ENCODE measurements at places on chromosomes 3 and 15.

GRCh38 chr3:56916716-56917360 is 115.1 kb upstream of the ARHGEF3 start:
- DNase-seq = peak; percentile 20

GRCh38 chr3:98778852-98779413 is 15.8 kb downstream of the ST3GAL6 start:
- DNase-seq = no peak

- no peak for DNase-seq
These were observed 3.6 kb downstream of the HEMK1 start for GRCh38 chr3:50572801-50573371.

DNA sequence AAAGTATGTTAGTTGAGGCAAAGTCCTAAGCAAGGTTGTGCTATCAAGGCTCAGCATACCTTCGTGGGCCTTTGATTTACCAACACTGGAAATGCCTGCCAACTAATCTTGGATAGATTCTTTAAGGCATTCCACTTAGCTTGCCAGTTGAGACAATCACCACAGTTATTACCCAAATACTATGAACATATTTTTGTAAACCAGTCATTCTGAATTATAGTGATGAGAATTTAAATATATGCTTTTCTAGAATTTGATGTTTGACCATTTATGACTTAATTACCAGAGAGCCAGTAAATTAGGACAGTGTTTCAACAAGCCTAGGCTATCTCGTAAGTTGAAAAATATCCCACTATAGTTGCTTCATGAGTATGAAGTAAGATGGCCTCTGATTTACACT is 15.5 kb downstream of the TRIM59 start:
- DNase-seq = no peak

DNA sequence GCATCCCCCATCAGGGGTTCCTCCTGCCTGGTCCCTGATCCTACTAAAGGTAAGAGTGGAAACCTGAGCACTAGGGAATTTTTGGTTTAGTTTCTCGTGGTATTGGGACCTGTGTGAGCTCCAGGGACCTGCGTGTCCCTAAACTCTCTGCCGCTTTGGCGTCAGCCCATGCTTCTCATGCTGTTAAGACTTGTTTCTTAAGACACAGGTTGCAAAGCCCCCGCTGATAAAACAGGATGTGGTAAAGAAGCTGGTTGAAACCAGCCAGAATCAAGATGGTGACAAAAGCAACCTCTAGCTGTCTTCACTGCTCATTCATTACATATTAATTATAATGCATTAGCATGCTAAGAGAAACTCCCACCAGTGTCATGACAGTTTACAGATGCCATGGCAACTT is 64.6 kb downstream of the LYZL4 start:
- DNase-seq = no peak

DNA sequence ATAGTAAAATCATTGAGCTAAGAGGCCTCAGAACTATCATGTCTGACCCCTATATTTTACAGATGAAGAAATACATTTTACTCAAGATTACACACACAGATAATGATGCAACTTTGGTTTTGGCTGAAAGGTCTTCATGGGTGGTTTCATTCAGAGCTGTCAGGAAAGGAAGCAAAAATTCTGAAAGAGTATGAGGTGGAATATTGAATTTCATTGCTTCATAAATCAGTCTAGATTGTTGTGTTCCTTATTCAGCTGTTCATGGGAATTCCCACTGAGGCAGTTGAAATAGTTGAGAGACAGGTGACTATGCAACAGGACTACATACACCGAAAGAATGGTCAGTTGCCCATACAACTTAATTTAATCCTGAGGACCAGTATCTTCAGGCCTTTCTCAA is 39.4 kb downstream of the CD200 start:
- DNase-seq = no peak

- DNase-seq = no peak
These were observed 42.7 kb upstream of the TOP2B start for GRCh38 chr3:25707268-25707926.

DNA sequence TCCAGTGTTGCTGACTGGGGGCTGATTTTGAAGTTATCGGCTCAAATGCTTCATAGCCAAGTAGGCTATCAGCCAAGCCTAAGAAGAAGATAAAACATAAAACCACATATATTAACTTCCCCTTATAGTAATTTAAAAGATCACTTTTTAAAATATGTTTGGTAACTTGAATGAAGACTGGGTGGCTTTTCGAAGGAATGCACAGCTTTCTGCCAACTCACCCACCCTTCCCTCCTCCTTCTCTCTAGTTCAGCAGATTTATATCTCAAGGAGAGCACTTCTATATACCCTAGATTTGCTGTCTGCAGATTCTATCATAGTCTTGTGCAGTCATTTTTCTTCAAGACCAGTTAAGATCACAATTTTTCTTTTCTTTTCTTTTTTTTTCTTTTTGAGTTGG is 189.4 kb upstream of the CHRM5 start:
- no peak for DNase-seq

DNA sequence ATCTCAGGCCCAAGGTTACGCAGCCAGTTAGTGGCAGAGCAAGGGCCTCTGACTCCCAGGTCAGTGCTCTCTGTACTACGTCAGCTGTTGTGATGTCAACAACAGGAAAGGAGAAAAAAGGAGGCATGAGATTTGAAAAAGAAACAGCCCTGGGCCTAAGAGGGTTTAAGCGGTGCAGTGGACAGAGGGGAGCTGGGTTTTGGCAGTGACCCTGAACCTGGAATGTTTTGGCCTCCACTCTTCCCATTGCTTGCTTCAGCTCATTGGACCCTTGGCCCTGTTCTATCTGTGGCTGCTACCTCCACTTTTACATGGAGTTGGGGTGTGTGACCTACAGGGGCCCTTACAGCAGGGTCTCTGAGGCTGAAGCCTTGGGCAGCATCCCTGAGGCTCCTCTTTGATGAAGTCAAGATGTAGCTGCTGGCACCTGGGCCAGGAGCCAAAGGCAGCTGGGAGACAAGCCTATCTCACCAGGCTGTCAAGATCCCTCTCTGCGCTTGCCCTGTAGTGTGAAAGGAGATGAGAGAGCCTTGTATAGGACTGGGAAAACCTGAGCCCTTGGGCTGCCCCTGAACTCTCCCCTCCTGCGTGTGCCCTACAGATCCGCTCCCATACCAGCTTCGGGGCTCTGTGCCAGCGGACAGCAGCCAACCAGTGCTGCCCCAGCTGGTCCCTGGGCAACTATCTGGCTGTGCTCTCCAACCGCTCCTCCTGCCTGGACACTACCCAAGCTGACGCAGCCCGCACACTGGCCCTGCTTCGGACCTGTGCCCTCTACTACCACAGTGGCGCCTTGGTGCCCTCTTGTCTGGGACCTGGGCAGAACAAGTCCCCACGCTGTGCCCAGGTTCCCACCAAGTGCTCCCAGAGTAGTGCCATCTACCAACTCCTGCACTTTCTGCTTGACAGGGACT is 8.7 kb downstream of the DISP2 start:
- no peak for DNase-seq

DNA sequence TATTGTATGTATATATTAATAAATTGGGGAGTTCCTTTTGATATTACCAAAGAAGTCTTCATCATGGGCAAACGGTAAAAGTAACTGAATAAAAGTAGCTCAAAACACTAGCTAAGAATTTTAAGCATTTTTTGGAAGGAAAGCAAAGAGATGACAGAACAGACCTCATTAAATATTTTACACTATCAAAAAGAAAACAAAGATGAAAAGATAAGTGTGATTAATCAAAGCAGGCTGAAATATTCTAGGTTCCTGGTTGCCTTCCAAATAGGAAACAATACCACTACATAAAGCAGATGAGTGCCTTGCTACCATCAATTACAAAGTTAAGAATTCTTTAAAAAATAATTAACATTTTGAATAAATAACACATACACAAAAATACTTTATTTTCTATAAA is 3.6 kb downstream of the NKIRAS1 start:
- no peak for DNase-seq

DNA sequence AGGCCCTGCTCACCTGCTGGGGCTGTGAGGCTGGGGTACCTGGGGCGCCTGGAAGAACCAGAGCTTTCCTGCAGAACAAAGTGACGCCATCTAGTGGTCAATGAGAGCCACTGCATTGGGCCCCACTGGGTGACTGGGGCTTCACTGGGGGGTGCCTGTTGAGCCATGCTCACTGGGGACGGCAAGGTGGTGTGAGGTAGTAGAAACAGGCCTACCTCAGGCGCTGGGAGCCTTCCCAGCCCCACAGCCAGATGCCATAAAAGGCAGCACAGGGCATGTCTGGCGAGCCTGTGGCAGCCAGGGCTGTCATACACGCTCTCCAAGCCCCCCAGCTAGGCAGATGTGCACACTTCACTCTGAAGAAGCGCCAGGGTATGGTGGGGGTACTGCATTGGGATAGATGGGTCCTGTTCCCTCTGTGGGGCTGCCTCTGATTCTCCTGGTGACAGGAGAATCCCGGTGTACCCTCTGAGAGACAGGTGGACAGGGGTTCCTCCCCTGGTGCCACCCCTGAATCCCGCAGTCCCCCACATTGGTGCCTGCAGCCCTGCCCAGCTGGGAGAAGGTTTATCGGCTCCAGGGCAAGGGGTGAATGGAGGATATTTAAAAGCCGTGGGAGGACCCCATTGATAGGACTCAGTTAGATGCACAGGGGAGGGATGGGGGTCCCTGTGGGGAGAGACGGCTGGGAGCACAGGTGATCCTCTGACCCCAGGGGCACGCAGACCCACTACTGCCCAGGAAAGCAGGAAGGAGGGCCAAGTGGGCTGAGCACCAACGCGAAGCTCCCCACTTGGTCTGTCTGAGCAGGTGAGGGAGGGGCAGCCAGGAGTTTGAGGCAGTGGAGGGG is 178.8 kb downstream of the NSMCE3 start:
- peak; percentile 33 for DNase-seq

DNA sequence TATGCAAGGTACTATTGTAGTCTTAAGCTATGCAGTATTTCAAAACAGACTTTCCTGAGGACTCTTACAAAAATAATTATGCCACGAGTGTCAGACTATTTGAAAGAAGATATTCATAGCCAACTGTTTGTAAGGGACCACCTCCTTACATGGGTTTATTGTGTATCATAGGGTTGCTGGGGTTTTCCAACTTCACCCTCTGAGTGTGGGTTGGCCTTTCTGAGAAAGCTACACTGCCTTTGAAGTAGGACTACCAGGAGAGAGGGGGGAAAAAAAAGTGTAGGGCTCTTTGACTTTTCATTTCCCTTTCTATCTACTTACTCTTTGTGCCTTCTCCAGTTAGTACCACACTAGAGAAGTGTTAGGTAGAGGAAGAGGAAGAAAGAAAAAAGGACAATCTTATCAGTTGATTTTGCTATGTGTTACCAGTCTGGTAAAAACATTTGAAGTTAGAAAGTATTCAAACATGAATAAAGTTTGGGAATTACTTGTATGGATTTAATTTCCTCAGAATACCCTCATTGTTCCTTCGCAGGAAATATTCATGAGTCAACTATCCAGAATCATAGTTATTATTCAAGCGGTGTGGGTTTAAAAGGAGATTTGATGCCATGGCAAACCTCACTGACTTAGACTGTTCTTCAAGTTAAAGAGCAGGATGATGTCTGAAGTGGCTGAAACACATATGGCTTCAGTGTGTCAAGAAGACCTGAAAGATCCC is 329.3 kb upstream of the THBS1 start:
- no peak for DNase-seq

GRCh38 chr3:175430983-175431773 is 572.0 kb downstream of the NAALADL2 start:
- DNase-seq = no peak

GRCh38 chr15:90870354-90871138 is 2.2 kb downstream of the FURIN start:
- no peak for DNase-seq

DNA sequence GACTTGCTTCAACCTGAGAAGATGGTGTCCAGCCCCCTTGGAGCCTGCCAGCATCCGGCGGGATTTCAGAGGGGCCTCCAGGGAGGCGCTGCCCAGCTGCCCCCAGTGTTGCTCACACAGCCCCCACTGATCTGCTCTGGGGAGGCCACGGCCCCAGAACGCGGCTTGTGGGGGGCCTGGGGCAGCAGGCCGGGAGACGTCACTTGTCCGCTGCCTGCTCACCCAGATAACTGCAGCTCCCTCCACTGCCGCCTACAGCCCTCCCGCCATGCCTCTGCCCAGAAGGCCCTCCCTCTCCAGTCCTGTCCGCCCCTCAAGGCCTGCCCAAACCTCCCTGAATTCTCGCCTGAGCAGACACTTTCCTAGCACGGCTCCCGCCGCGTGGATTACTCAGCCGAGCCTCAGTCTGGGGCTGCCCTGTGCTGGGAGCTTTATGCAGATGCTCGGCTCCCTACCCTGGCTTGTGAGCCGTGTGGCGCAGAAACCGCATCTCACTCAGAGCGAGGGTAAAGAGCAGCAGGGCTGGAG is 17.2 kb upstream of the ADIPOQ start:
- DNase-seq = no peak

DNA sequence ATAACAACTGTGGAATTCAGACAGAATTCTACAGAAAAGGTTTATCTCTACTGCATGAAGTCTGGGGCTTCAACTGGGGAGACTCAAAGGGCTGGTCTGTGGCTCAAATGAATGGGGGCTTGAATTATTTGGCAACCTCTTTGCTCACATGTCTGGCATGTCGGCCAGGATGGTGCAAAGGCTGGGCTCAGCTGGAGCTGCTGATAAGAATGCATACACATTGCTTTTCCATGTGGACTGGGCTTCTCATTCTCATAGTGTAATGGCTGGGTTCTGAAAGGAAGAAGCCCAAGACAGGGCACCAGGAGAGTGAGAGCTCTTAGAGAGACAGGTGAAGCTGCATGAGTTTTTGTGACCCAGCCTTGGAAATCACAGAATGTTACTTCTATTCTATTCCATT is 194.3 kb upstream of the SGO1 start:
- DNase-seq = no peak

GRCh38 chr15:84921121-84921520 is 36.7 kb downstream of the SLC28A1 start:
- DNase-seq = no peak

All from CD4-positive, alpha-beta memory T cell (primary cell).